ENCODE measurements at places on chromosomes 7 and 10.

GRCh38 chr10:104309980-104310978 is 28.0 kb downstream of the ITPRIP start:
- DNase-seq = no peak

- no peak for DNase-seq
Observed at GRCh38 chr10:114308531-114309363, 69.7 kb downstream of the VWA2 start.

DNA sequence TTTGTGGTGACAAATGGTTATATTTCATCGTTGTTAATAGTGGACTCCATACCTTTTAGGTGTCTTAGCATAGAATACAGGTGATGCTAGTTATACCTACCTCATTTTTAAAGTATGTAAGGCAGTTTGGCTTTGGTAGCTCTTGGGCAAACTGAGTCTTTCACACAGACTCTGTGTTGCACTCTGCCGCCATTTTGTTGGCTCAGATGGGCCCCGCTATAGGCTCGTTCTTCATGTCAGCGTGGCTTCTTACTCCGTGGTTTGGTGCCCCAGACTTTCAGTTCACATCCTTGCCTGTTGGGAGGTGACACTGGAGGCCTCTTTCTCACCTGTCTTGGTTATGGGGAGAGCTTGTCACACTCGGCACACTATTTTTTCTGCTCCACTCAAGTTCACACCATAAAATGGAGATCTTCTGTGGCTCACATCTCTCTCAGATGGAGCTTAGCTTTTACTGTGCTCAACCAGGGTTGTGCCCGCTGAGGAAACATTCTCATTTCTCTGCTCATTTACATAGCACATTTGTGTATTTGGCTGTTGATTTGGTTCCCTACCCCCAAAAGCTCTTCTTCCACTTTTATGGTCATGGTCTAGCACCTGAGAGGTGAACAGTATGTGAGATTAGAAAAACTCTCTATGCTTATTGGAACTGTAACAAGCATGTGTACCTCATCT is 178.5 kb downstream of the ARID5B start:
- DNase-seq = no peak

- DNase-seq = peak; percentile 27
Observed at GRCh38 chr10:69957241-69957885, 95.3 kb upstream of the MACROH2A2 start.

- no peak for DNase-seq
Observed at GRCh38 chr7:25037325-25037724, 57.3 kb upstream of the OSBPL3 start.

- DNase-seq = no peak
Observed at GRCh38 chr10:31803606-31804351, 124.9 kb downstream of the ARHGAP12 start.

- DNase-seq = no peak
Observed at GRCh38 chr7:29077854-29078253, 68.5 kb downstream of the CPVL start.

- DNase-seq = no peak
Observed at GRCh38 chr7:8177109-8177933, 84.6 kb downstream of the ICA1 start.

GRCh38 chr7:122303531-122304318 is 825 bp downstream of the FEZF1 start:
- no peak for DNase-seq

GRCh38 chr10:122659126-122659525 is 40.5 kb downstream of the C10orf120 start:
- no peak for DNase-seq

DNA sequence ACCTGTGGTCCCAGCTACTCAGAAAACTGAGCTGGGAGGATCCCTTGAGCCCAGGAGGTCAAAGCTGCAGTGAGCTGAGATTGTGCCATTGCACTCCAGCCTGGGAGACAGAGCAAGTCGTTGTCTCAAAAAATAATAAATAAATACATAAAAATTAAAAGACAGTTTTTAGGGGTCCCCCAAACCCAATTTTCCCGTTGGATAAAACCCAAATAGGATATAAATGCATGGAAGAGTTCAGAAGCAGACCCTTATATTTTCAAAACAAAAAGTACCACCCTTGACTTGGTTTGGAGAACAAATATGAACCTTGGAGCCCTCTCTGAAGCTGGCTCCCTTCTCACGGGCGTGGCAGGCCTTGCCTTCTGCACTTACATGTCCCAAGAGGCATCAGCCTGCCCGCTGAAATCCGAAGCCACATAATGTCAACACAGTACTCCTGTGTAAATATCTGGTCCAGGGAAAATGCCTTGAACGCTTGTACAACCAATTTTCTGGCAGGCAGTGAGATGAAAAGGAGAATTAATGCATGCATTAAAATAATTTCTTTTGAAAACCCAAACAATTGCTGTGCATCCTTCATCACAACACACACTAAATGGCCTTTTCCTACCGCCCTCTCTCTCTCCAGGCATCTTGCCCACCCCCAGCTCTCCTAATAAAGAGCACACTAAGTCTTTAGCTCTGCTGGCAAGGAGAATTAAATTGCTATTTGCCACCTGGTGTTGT is 46.4 kb upstream of the PARD3 start:
- no peak for DNase-seq

GRCh38 chr7:100852048-100852872 is at the start of gene SLC12A9:
Gene SLC12A9 (plus strand): TSS chr7:100852713. CDS start chr7:100854198, 1,485 bp downstream.
- DNase-seq = peak; percentile 93

- DNase-seq = no peak
Observed at GRCh38 chr7:117944886-117945285, 71.6 kb upstream of the CTTNBP2 start.

- DNase-seq = no peak
Observed at GRCh38 chr10:92003258-92003657, 79.7 kb downstream of the BTAF1 start.

DNA sequence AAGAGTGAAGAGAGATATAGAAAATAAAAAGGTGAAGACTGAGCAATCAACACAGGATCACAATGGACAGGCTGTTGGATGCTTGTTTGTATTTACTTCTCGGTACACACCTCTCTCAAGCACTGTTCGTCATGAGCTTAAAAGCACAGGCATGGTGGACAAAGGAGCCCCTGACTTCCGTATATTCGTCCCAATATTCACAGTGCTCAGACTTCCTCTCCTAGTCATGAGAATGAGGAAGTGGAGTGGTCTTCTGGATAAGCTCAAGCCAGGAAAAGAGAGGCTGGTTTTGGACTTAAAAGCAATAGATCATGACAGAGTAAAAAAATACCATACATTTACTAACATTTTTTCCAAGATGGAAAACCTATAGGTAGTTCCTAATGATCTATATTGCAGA is 172.5 kb downstream of the SORCS1 start:
- DNase-seq = no peak

DNA sequence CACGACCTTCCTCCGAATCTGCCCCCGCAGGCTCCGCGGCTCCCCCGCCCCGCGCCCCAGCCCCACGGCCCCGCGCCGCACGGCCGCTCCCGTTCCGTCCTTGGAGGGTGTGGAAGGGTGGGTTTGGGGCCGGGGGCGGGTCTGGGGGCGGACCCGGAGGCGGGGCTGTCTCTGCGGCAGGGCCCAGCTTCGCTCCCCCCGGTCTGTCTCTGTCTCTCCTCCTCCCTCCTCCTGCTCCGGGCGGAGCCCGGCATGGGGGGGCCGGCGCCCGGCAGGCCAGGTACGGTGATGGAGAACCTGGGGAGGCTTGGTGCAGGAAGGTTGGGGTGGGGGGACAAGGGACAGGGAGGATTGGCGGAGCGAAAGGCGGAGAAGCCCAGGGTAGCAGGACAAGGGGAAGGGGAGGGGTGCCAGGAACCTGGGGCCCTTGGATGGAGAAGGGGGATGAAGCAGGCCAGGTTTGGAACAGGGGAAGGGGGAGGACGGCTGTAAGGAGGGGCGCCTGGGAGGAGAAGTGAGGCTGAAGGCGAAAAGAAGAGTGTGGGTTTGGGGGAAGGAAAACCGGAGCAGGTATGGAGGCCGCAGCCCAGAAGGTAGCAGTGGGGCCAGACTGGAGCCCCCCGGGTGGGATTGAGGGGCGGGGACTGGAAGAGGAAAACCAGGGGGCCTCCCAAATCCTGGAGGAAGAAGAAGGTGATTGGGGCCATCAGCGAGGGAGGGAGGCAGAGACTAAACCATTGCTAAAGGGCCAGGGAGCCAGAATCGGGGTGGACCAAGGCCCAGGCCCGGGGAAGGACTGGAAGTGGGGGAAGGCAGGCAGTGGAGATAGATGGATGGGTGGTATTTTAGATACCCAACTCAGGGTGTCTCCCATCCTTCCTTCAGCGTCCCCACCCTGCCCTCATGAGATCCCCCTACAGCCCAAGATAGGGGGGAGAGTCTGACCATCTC is at the start of gene NYAP1:
NYAP1 (plus strand) TSS at position 206 of the 951 bp plus-strand sequence. CDS start 1,385 bp downstream, outside the sequence.
- peak; percentile 89 for DNase-seq

- no peak for DNase-seq
Observed at GRCh38 chr10:25356609-25357008, 181.8 kb downstream of the GPR158 start.

GRCh38 chr7:2633538-2634266 is 1.9 kb downstream of the TTYH3 start:
- DNase-seq = no peak

- no peak for DNase-seq
Observed at GRCh38 chr7:51850126-51850525, 533.5 kb upstream of the COBL start.

DNA sequence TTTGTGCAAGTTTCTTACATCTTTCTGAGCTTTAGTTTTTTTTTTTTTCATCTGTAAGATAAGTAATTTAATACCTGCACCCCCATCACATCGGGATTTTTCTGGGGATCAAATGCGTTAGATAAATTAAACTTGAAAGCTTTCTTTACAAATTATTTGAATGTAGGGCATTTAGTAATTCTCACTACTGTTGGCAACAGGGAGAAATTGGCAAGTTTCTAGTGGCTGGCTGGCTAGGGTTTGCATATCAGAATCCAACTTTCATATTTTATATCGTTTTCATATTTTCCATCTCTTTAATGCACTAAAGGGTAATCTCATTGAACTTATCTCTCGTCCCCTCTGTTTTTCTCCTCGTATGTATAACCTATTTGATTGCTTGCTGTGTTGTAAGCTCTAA is 412.9 kb downstream of the GALNT17 start:
- no peak for DNase-seq

DNA sequence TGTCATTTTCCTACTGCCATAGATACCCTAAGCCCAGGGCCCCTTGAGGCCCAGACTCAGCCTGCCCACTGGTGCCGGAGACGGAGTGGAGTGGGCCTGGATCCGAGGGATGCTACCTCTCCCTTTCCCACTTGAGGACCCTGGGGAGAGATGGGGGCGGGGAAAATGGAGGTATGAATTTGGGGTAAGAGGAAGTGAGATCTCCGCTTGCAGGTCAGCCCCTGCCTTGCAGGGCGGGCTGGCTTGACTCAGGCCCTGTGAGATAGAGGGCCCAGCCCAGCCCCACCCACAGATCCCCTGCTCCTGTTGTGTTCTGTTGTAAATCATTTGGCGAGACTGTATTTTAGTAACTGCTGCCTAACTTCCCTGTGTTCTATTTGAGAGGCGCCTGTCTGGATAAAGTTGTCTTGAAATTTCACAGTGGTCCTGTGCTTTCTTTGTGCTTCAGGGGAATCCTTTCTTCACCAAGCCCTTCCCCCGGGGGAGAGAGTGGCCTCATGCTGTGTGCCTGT is 13.2 kb downstream of the YKT6 start:
- no peak for DNase-seq

DNA sequence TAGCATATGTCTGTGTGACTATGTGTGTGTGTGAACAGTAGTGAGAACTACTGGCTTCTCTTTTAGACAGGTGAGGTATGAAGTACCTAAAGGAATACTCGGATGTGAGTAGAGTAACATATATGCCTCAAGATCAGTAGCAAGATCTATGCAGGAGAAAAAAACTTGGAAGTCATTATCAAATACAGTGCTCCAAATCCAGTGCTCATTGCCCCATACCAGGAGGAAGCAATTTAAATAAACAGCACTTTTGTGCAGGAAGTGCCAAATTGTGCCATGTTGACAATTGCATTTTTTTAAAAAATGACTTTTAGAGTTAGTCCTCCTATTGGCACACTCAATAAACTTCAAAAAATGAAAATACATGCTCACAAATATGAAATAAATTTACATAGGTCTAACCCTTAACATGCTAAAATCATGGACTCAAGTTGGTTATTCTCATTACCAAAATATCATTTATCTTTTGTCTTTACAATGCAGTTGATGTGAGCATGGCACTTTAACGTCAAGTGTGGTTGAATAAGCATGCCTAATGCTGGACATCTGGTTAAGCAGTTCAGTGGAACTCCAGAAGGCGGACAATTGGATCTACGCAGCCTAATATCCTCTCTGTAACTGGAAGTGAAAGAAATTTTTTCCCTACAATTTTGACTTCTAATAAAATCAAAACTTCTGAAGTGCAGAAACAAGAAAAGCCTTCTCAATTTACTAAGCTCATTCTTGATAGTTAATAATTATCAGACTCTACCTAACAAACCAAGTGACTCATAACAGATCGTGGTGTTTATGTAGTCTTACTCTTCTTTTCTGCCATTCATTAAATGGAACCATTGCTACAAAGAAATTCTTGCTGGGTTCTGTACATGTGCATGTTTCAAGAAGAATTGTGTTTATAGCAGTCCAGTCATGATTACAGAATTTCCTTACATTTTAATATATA is 195.2 kb downstream of the MDFIC start:
- no peak for DNase-seq

DNA sequence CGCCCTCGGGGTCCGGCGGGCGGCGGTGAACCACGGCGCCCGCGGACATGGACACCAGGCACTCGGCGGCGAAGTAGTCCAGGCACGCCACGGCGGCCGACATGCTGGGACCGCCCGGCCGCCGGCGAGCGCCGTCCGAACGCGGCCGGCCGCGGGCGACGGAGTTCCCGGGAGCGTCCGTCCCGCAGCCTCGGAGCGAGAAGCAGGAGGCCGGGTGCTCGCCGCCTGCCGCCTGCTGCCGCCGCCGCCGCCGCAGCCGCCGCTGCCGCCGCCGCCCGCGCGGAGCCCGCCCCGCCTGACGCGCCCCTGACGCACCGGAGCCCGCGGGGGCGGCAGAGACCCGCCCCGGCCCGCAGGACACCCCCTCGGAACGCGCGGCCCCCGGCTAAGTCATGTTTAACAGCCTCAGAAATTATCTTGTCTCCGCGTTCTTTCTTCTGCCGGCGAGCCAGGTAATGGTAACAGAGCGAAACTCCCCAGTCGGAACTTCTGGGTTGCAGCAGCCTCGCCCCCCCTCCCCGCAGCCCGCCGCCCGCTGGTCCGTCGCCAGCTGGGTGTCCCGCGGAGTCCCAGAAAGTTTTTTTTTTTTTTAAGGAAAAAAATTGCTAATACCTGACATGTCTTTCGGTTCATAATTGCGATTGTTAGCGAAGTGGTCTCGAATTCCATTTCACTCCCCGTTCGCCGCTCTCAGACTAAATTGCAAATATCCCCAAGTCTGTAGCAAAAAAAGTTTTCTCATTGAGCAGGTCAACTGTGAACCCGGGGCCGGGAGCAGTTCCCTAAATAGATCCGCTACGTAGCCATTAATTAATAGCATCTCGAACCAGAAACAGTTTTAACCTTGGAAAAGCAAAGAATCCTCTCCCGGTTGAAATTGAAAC is at the start of gene KLF14:
KLF14 (minus strand) TSS at position 277 of the 884 bp plus-strand sequence; CDS start at position 103, 174 bp downstream.
- peak; percentile 82 for DNase-seq
